ENCODE measurements at places on chromosomes 5 and 9. TPM values are rescaled to one million over a fixed set of nuclear protein-coding genes. Genes with fewer than 3 reads are reported as not detected.

GRCh38 chr9:95778957-95779356, 96.5 kb upstream of the ERCC6L2 start:
- H3K27ac ChIP-seq: no peak overlapping the region
- H3K36me3 ChIP-seq: no peaks in the 10 kb centered on the region
- no peaks in the 10 kb centered on the region for H3K4me1 ChIP-seq
- H3K27me3 ChIP-seq: no peaks in the 10 kb centered on the region
- H3K4me3 ChIP-seq: no peak overlapping the region
- DNase-seq: no peak

- H3K27me3 ChIP-seq: peaks cover 6% of the 10 kb centered on the region
- H3K4me3 ChIP-seq: no peak overlapping the region
- no peaks in the 10 kb centered on the region for H3K4me1 ChIP-seq
- DNase-seq: no peak
- H3K27ac ChIP-seq: no peak overlapping the region
Measured at GRCh38 chr5:140010798-140011197, 32.3 kb downstream of the NRG2 start.

DNA sequence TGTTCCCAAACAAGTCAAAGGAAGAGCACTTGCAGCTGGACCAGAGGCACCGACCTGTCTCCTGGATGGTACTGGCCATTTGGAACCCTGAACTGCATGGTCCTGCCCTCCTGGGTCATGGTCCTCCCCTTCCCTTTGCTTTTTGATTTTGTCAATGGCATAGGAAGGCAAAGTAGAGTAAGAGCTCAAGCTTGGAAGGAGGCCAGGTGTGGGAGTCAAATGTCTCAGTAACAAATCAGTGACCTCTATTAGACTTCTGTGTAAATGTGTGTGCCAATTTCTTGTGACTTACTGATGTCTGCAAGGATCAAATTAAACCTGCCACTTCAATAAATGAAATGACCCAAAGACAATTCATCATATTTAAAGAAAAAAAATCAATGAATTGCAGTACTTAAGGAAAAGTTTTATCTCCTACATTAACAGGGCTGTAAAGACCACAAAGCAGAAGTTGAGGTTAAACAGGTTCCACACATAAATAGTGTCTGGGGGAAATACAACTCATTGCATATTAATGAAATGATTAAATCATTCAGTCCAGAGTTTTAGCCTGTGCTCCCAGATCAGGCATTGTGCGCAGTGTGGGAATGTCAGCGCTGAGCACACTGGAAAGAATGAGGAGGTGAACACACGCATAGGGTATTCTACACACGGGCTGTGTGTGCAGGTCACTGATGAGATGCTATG, 32.7 kb downstream of the OSMR start:
- H3K27me3 ChIP-seq: peaks cover 31% of the 10 kb centered on the region
- no peak overlapping the region for H3K4me3 ChIP-seq
- DNase-seq: no peak
- no peaks in the 10 kb centered on the region for H3K4me1 ChIP-seq

- no peak overlapping the region for H3K27ac ChIP-seq
- H3K27me3 ChIP-seq: no peaks in the 10 kb centered on the region
- no peak overlapping the region for H3K4me3 ChIP-seq
- H3K36me3 ChIP-seq: no peaks in the 10 kb centered on the region
- no peak for DNase-seq
Measured at GRCh38 chr5:124007675-124008398, 495.9 kb downstream of the CSNK1G3 start.

DNA sequence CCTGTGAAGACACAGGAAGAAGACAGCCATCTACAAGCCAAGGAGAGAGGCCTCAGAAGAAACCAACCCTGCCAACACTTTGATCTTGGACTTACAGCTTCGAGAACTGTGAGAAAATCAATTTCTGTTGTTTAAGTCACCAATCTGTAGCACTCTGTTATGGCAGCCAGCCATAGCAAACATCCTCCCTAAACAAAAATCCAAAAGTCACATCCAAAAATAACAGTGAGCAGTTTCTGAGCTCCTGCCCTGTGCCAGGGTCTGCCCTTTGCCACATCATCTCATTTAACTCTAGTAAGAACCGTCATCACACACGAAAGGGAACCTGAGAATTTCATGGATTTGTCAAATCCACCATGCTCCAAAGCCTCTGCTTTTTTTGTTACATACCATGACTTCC, 118.8 kb downstream of the TRIM36 start:
- H3K36me3 ChIP-seq: no peaks in the 10 kb centered on the region
- DNase-seq: no peak
- H3K27me3 ChIP-seq: peaks cover 1% of the 10 kb centered on the region
- H3K27ac ChIP-seq: no peak overlapping the region
- no peak overlapping the region for H3K4me3 ChIP-seq

DNA sequence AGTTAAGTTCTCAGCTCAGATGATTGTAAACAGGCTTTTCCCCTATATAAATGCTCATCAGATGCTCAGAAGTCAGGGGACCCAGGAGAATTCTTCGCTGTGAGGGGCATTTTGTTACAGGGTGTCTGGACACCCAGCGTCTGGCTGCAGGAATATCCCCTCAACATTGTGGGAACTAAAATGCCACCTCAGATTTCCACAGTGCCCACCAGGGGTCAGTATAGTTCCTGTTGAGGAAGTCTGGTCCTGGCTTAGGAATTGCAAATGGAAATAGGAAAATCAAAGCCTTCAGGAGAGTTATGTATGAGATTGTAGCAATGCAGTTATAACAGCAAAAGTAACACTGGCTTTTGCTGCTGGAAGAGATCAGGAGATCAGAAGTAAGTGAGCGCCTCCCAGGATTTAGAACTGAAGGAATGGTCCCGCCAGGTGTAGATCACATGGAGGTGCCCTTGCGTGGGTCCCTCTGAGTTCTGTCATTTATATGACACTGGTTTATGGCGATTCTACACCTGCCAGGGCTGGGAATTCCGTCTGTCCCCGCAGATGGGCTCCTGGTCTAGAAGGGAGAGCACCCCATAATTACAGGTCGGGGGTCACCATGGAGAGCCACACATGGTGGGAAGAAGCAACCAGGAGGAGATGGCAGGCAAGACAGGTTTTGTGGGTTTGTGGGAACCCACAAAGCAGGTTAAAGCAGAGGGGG, 47.1 kb upstream of the CTSL start:
- peak; percentile 45 for DNase-seq
- H3K36me3 ChIP-seq: no peaks in the 10 kb centered on the region

GRCh38 chr5:173704615-173705511, 88.4 kb upstream of the BOD1 start:
- H3K4me3 ChIP-seq: no peak overlapping the region
- no peak for DNase-seq
- H3K27me3 ChIP-seq: no peaks in the 10 kb centered on the region
- no peak overlapping the region for H3K27ac ChIP-seq

GRCh38 chr5:73433982-73434342, 14.6 kb downstream of the FOXD1 start:
- peaks cover 58% of the 10 kb centered on the region for H3K27me3 ChIP-seq
- H3K4me3 ChIP-seq: no peak overlapping the region
- H3K4me1 ChIP-seq: peaks cover 14% of the 10 kb centered on the region
- DNase-seq: no peak
- no peak overlapping the region for H3K27ac ChIP-seq

GRCh38 chr9:76153902-76154629, 240.2 kb downstream of the RFK start:
- peaks cover 3% of the 10 kb centered on the region for H3K36me3 ChIP-seq
- no peak for DNase-seq
- H3K27me3 ChIP-seq: no peaks in the 10 kb centered on the region
- no peaks in the 10 kb centered on the region for H3K4me1 ChIP-seq
- H3K4me3 ChIP-seq: no peak overlapping the region

DNA sequence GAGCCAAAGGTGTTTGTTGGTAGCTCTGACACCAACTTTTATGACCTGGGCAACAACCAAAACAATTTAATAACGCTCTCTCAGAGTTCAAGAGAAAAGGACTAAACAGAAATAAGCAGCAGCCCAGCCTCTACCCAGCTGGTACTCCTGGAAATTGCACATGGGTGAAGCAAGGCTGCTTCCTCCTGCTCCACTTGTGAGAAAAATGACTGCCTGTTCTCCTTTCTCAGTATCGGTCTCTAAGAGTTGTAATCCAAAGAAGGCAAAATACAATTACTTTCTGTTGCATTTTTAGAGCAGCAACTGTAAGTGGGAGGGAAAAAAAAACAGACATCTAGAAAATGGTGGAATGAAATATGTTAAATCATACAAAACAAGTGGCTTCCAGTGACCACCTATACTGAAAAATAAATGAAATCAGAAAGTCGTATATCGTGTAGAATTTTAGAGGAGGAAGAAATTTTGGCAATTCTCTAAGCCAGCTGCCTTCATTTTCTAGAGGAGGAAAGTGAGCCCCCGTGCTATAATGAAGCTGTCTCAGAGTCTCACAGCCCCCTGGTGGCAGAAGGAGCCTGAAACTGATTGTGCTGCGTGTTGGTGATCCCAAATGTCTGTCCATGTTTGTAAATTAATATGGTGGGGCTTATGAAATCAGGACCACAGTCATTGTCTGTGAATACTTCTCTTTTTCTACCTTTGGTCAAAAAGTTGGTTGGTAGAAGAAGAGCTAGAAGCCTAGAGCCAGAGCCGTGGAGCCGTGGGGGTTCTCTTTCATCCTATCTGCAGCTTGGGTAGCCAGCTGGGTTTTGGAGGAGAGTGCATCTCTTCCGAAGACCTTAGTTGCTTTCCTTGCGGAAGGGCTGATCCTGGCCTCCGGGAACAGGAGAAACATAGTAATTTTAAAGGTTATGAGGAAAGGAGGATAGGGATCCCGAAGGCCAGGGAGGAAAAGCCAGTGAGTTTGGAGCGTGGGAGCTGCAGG, 139.9 kb downstream of the PIP5K1B start:
- H3K4me3 ChIP-seq: no peak overlapping the region
- peak; percentile 19 for DNase-seq
- no peaks in the 10 kb centered on the region for H3K36me3 ChIP-seq
- H3K27me3 ChIP-seq: peaks cover 5% of the 10 kb centered on the region

ZNF300 gene
- 0.67 TPM for total RNA-seq

SVEP1 gene
- not detected for total RNA-seq

TAS2R1 gene
- total RNA-seq: not detected

IFNA13 gene
- not detected for total RNA-seq

PDE8B gene
- not detected for total RNA-seq

CD14 gene
- total RNA-seq: 0.39 TPM

HTR4 gene
- not detected for total RNA-seq

GPR21 gene
- 0.31 TPM for total RNA-seq
